GM23338 (cell line): ENCODE measurements at places on chromosomes 6 and 20.

DNA sequence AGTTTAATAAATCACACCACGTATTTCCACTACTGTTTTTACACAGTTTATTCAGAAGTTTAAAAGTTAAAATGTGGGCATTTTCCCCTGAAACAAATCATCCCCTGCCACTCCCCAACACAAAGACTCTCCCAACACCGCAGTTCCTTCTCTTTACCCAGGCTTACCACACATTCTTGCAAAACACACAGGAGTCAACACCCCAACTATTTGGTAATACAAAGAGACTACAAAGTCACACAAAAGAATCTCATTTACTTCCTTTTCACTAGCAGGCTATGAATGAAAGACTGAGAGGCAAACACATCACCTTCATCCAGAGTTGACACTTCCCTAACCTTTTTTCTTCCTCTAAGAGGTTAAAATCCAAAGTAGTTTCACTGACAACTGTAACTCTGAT is 51.1 kb downstream of the KCTD20 start:
- DNase-seq, result peak; percentile 30

- no peak for DNase-seq
Measured at GRCh38 chr6:113112086-113112485, 745.1 kb upstream of the MARCKS start.

- no peak for DNase-seq
Measured at GRCh38 chr20:8711501-8711900, 357.4 kb upstream of the PLCB4 start.

DNA sequence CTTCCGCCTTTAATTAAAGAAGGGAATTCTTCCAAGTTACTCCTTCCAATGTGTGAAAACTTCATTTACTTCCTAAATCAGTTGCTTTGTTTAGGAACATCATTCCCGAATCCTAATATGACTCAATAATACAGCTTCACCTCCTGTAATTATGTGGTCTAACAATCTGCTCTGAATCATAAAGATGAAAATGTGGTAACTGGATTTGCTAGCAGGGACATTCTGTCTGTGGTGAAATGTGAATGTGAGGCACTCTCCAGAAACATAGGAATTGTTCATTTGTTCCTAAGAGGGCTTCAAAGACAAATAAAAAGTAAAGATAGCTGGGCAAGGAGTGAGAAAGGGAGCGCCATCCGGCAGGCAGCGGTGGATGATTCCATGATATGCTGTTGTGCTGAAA is 678.1 kb downstream of the KIF16B start:
- DNase-seq, result no peak

DNA sequence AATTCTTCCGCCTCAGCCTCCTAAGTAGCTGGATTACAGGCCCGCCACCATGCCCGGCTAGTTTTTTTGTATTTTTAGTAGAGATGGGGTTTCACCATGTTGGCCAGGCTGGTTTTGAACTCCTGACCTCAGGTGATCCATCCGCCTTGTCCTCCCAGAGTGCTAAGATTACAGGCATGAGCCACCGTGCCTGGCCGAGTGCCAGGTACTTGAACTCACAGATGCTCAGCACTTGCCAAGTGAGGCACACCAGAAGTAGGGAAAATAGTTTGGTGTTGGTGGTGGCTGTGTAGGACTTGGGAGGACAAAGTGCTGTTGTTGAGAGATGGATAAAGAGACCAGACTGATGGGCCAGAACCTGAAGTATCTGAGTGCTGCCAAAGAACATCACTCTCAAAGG is 40.0 kb upstream of the MBOAT1 start:
- DNase-seq, result no peak

DNA sequence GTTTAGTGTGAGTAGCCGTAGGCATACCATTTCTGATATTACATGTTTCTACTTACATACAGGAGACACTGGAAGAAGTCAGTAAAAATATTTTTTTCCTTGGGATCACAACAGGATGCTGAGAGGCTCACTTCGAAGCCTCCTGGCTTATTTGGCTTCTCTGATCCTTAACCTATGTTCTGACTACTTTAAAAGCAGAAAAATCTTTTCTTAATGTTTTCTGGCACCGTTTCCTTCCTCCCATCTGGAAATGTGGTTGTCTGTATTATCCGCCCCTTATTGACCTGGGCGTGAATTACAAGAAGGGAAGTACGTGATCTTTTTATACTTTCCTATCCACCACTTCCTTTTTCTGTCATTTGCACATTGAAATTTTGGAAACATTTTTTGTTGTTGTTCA is 379.6 kb downstream of the COL12A1 start:
- DNase-seq, result no peak

- no peak for DNase-seq
Measured at GRCh38 chr6:105618247-105618646, 215.4 kb upstream of the PREP start.

GRCh38 chr6:10421158-10421920 is 6.5 kb upstream of the TFAP2A start:
- DNase-seq, result peak; percentile 86

DNA sequence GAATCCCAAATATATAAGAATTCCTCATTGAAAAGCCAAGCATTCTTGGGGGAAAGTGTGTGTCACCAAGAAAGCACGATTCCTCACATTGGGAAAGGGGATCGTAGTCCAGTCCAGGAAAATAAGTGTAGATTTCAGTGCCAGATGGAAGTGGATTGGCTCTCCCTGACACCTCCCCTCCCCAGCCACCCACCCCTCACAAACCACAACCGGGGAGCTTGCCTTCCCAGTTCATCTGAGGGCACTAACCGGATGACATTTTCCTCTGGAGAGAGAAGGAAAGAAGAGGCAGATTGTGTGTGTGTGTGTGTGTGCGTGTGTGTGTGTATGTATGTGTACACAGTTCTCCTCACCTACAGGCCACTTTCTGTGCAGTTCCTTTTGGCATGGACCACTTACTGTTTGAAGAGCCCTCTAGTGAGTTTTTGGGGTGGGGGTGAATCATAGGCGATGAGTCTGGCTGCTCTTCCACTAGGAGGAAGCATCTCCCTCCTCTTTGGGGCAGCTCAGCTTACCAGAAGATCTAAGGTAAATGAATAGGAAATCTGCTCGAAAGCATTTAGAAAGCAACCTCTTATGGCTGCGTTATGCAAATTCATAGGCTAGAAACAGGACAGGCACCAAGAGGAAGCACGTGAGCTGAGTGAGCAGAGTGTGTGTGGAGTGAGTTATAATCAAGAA is 20.8 kb downstream of the DAAM2 start:
- no peak for DNase-seq

GRCh38 chr6:134930463-134930862 is 19.4 kb downstream of the ALDH8A1 start:
- DNase-seq, result no peak

DNA sequence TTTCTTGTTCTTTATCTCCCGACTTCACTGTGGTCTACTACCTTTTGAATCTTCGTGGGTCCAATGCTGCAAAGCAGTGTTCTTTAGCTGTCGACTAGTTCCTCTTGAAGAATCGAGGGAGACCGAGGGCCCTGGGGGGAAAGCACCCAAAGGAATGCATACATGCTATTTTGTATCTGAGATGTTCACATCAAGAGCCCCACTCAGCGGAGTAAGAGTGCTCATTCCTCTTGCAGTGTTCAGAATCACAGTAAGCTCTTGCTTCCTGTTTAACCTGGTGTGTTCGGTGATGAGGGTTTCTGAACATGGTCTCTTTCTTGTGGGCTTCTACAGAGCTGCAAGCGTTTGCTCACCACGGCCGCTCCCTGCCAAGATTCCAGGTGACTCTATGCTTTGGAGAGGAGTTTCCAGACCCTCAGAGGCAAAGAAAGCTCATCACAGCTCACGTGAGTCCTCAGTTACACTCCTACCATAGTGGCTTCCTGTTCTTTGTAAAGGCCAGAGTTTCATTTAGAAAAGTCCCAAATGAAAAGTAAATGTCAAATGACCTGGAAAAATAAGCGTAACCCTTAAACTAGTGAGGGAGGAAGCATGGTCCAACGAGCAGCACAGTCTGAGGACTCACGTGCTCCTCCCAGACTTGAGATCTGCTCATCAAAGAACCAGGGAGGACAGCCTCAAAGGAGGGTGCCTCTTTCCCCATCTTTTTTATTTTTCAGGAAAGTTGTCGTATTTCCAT is 13.3 kb downstream of the IRF4 start:
- no peak for DNase-seq

DNA sequence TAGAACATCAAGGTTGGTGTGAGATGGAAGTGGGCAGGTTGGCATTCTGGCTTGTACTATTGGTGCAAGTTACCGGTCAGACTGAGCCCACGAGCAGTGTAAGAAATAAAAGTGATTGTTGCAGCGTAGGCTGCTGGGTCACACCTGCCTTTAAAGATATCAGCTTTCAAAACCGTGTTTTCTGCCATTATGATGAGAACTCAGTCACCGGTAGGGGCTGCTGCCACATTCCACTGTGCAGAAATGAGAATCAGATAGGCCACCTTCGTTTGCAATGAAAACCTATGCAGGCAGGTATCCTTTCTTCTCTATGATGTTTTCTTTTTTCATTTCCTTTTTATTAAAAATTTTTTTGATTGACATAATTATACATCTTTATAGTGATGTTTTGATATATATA is 168.5 kb downstream of the MYLK4 start:
- no peak for DNase-seq

DNA sequence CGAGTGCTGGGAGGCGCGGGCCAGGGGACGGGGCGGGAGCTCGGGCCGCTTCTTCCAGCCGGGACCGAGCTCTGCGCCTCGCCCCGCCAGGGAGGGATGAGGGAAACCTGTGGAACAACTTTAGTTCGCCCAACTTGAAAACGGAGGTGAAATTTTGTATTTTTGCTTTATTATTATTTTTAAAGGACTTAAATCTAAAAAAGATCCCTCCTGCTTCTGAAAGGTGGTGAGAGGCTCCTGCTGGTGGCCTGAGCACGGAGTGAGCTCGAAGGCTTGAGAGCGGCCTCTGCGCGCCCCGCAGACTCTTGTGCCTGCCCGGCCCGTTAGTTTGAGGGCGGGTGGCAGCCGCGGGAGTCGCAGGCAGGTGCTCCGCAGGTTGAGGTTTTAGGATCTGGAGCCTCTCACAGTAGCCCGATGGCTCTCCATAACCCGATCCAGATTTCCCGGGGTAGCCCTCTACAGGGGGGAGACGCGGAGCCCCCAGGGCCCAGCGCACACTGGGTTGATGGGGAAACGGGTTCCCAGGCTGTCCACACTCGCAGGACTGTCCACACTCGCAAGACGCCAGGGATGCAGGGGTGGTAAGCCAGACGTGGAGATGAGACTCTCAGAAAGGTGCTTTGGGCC is 46.2 kb upstream of the SUPT3H start:
- DNase-seq, result peak; percentile 64

DNA sequence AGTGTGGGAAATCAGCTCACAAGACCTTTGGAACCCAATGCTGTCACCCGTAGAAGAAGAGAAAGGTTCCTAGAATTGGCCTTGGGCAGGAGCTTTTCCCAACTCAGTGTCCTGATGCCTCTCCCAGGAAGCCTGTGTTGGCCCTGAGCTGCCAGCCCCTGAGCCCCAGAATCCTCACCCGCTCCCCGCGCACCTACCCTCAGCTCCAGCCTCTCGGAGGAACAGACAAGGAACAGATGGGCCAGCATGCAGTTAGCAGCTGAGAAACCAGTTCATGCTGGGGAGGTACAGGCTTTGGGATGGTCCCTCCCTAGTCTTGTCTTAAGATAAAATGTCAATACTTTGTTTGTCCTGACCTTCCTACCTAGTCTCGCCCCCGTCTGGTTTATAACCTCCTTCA is 121.9 kb upstream of the CDH4 start:
- no peak for DNase-seq

DNA sequence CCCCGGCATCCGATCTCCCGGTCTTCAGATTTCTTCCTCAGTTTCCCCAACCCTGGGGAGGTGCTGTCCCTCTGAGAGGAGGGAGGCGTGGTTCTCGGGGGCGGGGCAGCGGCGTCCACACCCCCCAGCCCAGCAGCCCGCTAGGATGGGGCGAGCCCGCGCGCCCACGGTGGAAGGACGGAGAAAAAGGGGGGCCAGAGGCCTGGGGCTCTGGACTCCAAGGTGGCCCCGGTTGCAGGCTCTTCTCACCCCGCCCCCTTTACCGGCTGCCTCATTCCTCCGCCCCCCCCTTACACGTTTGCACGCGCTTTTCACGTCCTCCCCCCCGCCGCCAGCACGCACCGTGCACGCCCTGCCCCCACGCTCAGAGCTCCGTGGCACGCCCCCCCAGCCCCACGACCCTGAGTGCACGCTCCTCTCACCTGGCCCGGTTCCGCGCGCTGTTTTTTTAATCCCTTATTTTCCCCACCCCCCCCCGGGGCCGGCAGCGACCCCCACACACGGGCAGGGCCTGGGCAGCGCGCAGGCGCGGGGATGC is 402 bp downstream of the ZBTB12 start:
- peak; percentile 63 for DNase-seq

DNA sequence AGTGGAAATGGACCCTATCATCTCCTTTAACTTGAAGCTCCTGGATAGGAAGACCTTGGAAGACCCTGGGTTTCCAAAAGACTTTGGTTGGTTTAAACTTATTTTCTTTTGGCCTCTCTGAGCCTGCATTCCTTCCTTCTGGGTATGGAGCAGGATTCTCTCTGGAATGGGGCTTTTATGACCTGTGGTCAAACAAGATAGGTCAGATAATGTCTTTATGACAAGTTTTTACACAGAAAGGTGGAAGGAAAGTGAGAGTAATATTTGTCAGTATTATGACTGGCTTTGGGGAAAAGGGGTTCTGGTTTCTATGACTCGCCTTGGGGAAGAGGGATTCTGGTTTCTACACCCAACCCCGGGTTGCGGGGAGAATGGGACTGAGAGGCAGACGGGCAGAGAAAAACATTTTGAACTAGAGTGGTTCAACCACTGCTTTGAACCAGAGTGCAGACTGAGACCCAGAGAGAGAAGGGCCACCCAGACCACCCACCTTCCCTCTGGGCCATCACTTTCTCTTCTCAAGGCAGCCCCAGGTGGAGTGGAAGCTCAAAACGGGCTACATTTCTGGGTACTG is 37.6 kb upstream of the KCNK5 start:
- no peak for DNase-seq

DNA sequence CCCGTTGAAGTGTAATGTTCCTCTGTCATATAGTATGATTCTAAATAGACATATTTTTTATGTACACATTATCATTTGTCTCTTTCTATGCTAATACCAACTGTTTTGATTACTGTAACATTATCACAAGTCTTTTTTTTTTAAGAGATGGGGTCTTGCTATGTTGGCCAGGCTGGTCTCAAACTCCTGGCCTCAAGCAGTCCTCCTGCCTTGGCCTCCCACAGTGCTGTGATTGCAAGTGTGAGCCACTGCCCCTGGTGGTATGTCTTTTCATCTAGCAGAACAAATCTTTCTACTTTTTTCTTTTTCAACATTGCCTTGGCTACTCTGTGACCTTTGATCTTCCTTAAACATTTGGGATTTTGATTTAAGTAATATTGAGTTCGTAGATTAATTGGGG is 57.7 kb downstream of the SLX4IP start:
- no peak for DNase-seq
